Bone marrow (tissue), 2 donors: ENCODE measurements at places on chromosomes 13 and 19.

DNA sequence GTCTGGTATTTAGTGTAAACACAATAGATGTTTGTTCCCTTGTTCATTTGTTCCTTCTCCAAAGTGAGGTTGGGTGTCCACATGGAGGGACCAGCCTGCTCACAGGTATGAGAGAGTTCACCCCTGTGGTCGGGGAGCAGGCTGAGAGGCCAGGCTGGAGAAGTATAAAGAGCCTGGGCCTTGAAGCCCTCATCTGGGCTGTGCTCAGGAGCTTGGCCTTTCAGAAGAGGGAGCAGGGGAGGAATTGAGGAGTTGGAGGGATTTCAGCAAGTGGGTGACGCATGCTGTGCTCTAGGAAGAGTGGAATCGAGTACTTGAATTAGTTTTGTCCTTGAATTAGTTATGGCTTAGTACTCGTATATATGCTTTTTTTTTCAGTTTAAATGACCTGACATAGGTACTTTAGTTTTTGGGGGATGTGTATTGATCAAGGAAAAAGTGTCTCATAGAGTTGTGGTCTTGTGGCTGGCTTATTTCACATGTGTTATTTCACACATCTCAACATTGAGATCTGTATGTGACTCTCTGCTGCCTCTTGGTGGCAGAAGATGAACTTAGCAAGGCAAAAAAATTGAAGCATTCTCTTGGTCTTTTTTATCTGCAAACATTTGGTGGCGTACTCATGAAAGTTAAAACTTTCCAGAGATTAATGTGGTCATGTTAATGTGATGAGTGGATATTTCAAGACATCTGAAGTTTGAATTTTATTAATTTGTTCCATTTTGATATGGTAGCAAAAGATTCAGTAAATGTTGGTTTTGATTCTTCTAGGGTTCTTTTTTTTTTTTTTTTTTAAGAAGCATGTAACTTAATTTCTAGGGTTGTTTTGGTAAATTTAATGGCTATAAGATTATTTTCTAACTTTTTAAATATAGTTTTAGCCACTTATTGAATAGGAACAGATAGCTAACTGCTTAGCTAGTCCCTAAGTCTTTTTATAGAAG is 54.3 kb downstream of the SLAIN1 start:
- DNase-seq = no peak

- no peak for DNase-seq
Measured at GRCh38 chr13:97904059-97904458, 49.4 kb upstream of the IPO5 start.

GRCh38 chr13:43356567-43356966 is 333.2 kb downstream of the DNAJC15 start:
- DNase-seq = no peak

DNA sequence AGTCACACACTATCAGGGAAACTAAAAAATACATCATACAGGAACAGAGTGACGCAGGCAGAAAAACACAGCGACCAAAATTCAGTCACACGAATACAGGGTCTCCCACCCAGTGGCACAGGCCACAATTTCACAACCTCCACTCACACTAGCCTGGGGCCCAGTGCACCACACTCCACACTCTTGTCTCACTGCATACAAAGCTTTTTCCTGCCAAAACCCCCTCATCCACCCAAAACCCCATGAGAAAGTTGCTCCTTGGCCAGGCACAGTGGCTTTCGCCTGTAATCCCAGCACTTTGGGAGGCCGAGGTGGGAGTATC is 1.2 kb downstream of the S1PR5 start:
- DNase-seq = no peak

DNA sequence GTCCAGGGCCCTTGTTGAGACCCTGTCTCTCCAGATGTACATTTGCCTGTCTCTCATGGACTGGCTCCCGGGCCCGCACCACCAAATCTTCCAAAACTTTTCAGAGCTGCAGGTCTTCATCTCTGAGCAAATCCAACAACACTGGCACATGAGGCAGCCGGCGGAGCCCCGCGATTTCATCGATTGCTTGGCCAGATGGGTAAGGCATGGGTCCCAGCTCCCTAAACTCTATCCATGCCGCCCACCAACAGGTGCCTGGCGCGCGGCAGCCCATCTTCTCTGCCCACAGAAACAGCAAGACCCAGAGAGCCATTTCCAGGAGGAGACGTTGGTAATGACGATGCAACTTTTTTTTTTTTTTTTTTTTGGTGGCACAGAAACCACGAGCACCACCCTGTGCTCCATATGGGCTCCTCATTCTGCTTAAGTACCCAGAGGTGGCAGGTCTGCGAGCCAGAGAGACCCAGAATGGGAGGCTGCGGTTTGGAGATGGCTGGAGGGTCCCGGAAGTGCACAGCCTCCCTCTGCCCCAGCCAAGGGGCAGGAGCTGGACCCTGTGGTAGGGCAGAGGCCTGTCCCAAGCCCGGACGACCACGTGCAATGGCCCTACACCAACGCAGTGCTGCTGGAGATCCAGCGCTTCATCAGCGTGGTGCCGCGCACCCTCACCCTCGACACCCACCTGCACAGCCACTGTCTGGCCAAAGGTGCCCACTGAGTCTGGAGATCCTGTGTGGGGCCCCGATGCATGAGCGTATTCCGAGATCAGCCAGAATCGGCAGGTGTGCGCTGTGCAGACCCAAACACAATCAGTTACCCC is 22.6 kb downstream of the CYP2F1 start:
- no peak for DNase-seq
